ENCODE measurements at places on chromosomes 12 and 14.

DNA sequence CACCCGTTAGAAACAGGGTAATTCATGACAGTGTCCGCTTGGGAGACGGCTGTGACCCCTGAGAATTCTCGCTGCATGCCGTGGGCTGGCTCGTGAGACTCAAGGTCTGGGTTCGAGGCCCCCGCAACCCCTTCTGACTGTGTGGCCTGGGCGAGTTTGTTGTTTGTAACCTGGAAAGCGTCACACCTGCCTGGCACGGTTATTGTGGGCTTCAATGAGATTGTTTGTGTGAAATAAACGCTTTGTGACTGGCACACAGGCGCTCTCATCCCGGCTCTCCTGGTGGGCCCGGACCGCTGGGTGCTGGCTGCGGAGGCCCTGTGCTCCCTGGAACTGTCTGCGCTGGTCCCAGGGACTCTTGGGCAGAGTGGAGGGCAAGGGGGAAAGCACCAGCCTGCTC is 33.9 kb downstream of the MEG3 start:
- DNase-seq, result no peak

- peak; percentile 54 for DNase-seq
Observed at GRCh38 chr12:56590237-56590830, 39.8 kb downstream of the BAZ2A start.

DNA sequence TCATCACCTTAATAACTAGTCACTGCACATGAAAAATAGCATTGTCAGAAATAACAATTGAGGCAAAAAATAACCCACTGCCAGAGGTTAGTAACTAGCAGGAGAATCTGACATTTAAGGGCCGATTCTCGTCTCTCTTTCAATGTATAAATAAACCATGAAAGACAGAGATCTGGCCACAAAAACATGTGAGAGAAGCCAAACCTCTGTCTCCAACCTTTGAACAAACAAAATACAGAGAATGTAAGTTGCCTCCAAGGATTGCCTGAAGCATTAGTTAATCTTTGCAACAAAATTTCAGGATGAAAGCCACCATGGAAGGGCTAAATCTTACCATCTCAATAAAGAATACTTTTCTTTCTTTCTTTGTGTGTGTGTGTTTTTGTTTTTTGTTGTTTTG is 257.4 kb upstream of the TMTC1 start:
- DNase-seq, result no peak

GRCh38 chr12:51980051-51980808 is 26.5 kb upstream of the TAMALIN start:
- peak; percentile 53 for DNase-seq

- DNase-seq, result no peak
Observed at GRCh38 chr12:102954134-102954533, 3.3 kb upstream of the ASCL1 start.

GRCh38 chr14:100761481-100761880 is 34.8 kb downstream of the DLK1 start:
- DNase-seq, result no peak

GRCh38 chr12:77685112-77685511 is 145.6 kb upstream of the NAV3 start:
- DNase-seq, result peak; percentile 77

- no peak for DNase-seq
Observed at GRCh38 chr12:101931498-101932326, 54.3 kb downstream of the DRAM1 start.

DNA sequence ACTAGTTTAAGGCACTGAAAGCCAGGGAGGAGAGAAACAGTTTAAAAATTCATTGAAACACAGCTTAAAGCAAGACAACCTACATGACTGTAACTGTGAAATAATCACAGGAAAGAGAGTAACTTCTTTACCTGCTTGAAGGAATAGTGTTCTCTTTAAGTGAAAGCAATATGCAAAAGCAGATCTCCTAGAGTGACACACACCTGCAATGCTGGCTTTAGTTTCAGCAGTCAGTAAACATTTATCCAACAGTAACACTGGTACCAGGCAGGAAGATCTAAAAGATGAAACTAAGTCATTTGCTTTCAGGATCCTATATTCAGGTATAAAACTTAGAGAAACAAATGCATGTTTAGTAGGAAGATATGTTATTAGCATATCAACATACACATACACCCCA is 85.3 kb upstream of the PPM1H start:
- DNase-seq, result no peak

DNA sequence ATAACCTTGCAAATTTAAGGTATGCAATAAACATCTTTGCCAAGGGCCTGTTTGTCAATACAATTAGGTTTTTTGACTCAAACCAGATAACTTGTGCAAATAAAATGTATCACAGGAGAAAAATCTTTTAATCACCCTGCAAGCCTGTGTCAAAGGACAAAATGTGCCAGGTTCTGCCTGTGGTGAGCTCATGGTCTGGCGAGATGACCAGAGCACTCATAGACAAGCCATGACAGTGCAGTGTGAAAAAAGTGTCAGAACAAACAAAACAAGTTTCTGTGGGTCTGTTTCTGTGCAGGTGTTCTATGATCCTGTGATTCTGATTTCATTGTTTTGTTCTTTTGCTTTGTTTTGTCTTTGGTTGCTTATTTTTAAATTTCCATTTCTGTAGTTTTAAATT is 847.2 kb downstream of the VRK1 start:
- no peak for DNase-seq

DNA sequence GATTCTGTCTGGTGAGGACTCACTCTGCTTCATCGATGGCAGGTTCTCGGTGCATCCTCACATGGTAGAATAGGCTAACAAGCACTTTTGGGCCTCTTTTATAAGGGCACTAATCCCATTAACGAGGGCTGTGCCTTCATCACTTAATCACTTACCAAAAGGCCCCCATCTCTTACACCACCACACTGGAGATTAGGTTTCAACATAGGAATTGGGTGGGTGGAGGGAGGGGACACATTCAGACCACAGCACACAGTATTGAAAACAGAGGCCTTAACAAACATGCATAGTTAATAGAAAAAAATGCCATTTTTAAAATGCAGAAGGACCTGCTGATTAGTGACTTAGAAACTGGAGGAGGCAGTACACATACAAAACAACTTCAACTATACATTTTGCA is 61.6 kb downstream of the SPPL3 start:
- no peak for DNase-seq

- no peak for DNase-seq
Observed at GRCh38 chr14:68263563-68264259, 444.1 kb downstream of the RAD51B start.
